ENCODE measurements at places on chromosomes 7 and 10.

DNA sequence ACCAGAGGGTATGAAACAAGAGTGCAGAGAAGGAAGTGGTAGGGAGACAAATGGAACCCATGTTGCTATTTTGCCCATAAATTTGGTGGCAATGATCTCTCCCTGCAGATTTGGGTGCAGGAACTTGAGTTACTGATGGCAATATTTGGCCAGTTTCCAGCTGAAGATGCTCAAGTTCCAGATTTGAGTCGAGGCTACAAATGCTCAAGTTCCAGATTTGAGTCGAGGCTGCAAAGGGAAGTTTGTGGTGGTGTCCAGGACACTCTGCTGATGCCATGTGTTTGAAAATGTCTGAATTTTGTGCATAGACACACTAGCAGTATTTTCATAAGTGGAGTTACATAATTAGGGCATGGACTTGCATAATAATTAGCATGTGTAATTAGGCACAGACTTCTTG, 40.8 kb downstream of the TBXAS1 start:
- DNase-seq, result no peak

DNA sequence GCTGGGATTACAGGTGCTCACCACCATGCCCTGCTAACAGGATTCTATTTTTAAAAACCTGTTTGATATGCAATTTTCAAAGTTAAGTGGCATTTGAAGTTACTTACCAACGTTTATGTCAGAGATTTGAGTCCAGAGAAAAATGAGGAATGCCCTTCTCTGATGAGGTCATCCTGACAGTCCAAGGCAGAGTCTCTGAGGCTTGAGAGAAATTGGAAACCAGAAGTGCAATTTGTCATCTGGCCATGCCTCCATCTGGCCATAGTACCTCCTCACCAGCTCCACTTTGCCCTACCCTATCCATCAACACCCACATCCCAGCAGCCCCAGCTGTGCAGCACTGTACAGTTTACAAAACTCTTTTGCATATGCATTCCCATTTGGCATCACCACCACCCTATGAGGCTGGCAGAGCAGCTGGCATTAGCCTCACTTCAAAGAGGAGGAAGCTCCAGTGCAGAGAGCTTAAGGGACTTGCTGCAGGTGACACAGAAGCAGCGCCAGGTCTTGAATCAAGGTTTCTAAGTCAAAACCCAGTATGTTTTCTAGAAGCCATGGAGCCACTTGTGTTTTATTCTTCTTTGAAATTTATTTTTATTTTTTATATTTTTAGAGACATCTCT, 54.5 kb upstream of the PDZD8 start:
- DNase-seq, result no peak

DNA sequence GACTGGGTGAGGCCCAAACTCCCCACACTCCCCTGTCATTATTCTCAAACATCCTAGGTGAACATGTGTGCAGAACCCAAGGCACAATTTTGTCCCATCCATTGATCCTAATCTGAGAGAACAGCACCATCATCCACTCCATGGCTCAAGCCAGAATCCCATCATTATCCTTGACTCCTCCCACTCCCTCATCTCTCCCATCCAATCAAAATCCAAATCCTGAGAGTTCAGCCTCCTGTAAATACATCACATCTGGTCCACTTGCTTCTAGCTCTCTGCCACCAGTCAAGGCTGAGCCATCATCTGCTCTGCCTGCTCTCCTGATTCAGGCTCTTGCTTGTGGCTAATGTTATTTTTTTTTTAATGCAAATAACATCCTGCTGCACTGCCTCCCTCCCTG, 75.9 kb upstream of the SLF2 start:
- DNase-seq, result no peak

GRCh38 chr10:37948210-37948609, 28.2 kb downstream of the ZNF25 start:
- DNase-seq, result no peak

DNA sequence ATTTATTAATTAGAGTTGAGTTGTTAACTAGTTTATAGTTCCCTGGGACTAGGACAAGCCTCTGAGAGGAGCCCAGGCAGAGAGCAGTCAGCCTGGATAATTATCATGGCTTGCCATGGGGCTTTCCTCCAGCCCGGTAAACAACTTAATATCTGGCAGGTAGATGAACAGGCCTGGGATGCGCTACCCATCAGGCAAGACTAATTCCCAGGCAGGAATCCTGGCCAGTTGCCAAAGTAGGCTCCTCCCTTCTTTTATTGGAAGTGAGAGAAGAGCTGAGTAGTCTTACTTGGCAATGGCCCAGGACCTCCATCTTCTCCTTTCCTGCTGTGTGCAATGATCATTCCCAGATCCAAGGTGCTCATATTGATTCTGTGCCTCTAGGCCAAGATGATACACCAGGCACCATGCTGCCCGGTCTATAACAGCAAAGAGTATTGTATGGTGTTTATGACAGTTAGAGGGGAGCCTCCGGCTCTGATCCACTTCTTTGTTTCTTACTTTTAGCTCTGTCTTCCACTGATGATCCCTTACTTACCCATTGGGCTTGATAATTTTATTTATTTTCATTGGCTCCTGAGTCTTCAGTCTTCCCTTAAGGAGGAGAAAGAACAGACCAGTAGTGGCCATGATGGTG, 408.7 kb downstream of the REEP3 start:
- DNase-seq, result no peak

DNA sequence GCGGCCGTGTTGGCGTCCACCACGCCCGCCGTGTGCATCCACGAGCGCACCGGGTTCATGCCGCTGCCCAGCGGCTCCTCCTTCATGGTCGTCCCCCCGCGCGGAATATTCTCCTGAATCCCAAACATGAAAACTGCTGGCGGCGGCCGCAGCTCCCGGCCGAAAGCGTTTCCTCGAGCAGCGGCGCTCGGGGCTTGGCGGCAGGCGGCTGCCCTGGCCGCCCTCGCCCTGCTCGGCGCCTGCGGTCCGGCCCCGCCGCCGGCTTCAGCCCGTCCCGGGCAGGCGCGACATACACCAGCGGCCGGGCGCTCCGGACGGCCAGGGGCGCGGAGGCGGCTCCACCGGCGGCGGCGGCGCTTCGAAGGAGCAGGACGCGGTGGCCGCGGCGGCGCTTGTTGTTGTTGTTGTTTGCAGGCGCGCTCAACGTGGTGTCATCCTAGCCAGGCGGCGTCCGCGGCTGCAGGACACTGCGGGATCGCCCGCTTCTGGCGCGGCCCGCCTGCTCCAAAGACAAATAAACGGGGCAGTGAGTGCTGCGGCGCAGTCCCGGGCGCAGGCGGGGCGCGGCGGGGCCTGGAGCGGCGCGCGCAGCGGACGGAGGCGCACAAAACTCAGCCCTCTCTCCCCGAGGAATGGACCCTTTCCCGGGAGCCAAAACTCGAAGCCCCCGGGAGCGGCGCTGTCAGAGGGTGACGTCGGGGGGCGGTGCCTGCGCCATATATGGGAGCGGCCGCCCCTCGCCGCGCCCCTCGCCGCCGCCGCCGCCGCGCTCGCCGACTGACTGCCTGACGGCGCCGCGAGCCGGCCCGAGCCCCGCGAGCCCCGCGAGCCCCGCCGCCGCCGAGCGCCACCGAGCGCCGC, at the start of gene EBF3:
EBF3 (minus strand) TSS at position 634 of the 861 bp plus-strand sequence; CDS start at position 128, 506 bp downstream.
- DNase-seq, result peak; percentile 31
